ENCODE measurements at places on chromosomes 1 and 21.

- DNase-seq = no peak
These were observed 1.2 kb downstream of the EPHB2 start for GRCh38 chr1:22711591-22712501.

DNA sequence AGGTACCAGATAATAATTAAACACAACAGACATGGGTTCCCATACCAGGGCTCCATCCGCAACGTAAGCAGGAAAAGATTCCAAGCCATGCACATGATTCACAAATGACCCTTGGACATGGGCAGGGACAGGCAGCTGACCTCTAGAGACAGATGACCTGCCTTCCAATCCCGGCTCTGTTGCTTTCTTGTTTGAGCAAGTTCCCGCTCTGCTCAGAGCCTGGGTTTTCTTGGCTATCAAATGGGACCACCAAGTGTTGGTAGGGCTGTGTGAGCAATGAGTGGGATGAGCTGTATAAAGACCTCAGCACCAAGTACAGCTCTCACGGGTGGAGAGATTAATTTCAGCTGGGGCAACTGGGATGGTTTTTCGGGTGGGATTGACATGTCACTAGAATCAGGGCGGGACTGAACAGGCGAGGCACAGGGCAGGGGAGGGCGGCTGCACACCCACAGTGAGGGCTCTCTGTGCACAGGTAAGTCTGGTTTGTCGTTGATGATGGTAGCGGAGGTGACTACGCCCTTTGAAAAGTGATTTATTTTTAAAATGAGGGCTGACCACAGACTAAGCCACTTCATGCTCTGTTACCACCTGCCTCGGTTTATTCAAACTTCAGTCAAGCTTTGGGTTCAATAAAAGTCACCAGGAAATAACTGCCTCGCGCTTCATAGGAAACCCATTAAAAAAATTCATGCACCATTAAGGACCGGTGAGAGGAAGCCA, 57.5 kb upstream of the IFFO2 start:
- no peak for DNase-seq

DNA sequence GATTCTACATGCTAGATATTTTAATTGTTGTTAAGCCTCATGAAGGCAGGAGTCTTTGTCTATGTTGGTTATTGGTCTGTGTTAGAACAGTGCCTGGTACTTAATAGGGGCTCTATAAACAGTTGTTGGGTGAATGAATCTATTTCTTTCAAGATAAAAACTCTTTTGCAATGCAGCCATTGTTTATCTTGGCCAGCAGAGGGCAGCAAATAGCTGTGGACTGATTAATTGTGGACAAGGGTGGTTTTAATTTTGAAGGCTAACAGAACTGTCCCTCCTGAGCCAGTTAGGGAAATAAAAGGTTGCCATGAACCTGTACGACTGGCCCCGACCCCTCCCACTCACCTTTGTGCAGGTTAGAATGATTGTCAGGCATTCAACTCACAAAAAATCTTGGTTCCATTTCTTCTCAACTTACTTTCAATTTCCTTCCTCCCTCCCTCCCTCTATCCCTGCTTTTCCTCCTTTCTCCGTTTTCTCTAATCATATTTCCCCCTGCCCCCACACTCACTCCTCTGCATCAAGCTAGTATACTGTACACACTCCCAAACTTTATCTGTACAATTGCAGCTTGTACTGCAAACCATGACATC, 66.3 kb upstream of the DIRAS3 start:
- peak; percentile 44 for DNase-seq

DNA sequence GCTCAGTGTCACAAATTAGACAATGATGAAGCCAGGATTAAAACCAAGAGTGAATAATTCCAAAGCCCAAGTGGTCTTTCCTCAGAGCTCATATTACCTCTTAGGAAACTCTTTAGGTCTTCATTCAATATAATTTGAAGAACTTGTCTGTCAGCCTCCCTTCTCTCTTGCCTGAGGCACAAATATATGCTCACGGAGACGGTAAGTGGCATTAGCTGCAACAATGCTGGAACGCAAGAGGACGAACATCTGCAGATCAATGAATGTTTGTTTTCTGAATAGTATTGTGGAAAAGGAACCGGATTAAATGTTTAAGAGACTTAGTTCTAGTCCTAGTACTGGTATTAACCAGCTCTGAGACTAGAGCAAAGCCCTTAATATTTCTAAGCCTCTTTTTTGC, 39.7 kb upstream of the LYST start:
- DNase-seq = no peak

GRCh38 chr1:182662121-182662890, 22.1 kb downstream of the RGS8 start:
- no peak for DNase-seq

DNA sequence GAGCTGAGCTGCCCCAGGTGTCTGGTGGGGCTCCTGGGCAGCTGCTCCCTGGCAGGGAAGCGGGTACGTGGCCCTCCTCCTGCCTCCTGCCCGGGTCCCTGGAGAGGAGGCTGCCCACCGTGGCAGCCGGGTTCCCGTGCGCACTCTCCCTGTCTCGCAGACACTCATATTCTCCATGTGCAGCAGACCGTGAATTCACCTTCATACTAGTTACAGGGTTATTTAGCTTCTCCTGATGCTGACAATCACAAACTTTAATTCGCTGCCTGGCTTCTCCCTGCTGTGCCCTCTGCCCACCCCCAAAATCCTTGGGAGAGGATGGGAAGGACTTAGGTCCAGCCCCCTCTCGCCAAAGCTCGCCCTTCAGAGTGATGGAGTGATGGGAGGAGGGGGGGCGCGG, 95.3 kb downstream of the CASZ1 start:
- no peak for DNase-seq

DNA sequence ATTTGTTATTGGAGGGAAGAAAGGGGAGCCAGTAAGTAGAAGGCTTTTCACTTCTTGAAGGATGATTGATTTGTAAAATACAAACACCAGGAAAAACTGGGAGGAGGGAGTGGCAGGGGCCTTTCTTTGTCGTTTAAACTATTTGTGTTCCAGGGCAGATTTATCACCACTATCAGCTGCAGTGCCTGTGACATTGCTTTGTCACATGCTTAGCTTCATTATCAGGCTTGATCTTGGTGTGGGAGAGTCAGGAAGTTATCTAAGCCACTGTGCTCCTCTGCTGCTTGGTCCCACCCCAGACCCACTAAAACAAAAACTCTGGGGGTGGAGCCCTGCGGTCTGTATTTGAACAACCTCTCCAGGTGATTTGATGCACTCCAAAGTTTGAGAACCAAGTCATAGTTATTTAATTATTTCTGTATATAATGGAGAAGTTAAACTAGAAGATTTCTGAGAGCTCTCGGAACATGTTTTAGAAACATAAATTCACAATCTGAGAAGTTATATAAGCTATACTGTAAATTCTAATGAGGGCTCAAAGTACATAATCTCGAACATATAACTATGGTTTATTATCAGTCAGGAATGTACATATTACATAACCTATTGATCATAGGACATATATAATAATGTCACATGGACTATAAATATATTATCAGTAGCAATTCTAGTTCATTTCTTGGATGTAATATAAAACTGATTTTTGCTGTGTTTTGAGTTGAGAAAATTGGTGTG, 87.9 kb downstream of the CDC14A start:
- peak; percentile 80 for DNase-seq

- DNase-seq = no peak
These were observed 340.1 kb upstream of the RGS18 start for GRCh38 chr1:191818198-191818597.

DNA sequence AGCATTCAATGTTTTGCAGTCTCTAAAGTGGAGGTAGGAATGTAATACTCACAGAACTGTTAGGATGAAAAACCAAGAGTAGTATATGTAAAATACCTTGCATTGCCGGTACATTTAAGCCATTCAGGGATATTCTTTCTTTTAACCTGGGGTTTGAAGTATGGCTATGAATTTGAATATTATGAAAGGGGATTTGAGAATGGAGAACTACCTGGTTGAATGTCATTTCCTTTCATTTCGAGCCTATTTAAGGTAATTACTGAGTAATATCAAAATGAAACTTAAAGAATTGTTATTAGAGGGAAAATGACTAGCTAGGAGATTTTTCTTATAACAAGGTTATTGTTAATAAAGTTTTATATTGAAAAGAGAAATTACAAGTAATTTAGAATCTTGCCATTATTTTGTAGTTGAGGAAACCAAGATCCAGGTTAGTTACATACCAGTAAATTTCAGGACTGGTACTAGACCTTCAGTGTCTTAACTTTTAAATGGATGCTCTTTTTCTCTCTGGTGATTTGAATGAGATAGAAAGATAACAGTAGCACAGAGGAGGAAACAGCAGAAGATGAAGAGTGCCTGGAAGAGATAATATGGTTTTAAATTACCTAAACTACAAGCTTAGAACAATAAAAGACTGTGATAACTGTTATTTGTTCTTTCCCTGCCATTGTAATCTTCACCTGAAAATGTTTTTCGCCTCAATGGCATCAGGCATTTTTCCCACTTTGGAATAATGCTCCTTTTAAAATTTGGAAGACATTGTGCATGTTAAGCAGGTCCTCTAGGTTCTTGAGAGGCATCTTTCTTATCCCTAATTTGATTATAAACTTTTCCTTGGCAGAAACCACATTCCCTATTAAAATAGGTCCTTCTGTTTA, 103.2 kb downstream of the PKN2 start:
- DNase-seq = no peak

GRCh38 chr1:219460896-219461815, 151.7 kb downstream of the ZC3H11B start:
- DNase-seq = peak; percentile 2

GRCh38 chr21:45873418-45873817, 108.2 kb upstream of the COL6A1 start:
- no peak for DNase-seq

GRCh38 chr1:165941531-165941930, 114.1 kb downstream of the UCK2 start:
- no peak for DNase-seq

DNA sequence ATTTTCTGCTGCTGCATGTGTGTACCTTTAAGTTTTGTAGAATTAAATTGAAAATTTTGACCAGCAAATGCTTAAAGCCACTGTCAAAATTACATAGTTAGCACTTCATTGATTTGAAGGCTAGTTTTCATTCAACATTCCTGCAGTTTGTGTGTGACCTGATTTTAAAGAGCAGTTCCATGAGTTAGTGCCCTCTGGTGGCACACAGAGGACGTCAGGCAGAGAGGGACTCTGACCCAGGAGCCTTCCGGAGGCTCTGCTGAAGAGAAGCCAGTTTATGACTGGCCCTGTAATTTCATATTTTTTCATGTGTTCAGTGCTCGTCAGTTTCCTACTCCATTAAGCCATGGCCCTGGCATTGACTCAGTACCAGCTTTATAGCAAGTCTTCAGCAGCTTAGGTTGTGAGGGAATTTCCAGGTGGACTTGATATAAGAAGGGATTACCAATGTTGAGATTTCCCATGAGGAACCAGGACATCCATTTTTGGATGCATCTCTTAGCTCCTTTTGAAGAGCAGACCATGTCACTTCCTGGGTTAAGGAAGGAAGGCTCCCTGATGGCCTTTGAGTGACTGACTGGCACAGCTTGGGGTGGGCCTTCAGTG, 104.7 kb downstream of the CAMTA1 start:
- peak; percentile 22 for DNase-seq

DNA sequence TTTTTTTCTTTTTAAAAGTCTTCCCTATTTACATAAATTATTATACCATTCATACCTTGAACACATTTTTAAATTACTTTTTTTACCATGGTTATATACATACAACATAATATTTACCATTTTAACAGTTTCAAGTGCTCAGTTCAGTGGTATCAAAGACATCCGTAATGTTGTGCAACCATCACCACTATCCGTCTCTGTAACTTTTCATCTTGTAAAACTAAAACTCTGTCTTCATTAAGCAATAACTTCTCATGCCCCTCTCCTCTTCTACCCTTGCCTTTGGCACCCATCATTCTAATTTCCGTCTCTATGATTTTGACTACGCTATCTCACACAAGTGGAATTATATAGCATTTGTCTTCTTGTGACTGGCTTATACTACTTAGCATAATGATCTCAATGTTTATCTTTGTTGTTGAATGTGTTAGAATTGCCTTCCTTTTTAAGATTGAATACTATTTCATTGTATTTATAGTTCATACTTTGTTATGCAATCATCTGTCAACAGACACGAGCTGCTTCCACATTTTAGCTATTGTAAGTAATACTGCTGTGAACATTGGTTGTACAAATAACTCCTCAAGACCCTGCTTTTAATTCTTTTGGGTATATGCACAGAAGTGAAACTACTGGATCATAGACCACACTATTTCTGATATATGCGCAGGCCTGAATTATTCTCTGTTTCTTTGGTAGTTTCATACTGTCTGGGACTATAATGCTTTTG, 689.5 kb upstream of the NCAM2 start:
- no peak for DNase-seq

- DNase-seq = no peak
These were observed 42.5 kb downstream of the TMEM200B start for GRCh38 chr1:29081201-29081600.
